ENCODE measurements at places on chromosomes 16 and 17. TPM values are rescaled to one million over a fixed set of nuclear protein-coding genes. Genes with fewer than 3 reads are reported as not detected.

- DNase-seq: no peak
Observed at GRCh38 chr17:36525113-36525512, 9.6 kb downstream of the MYO19 start.

PRR35 gene
- 8.6 TPM for polyA plus RNA-seq

TVP23A gene
- polyA plus RNA-seq: 3.9 TPM

GRCh38 chr17:52207796-52208195 lies 49.3 kb upstream of the CA10 start:
- DNase-seq: no peak

DNA sequence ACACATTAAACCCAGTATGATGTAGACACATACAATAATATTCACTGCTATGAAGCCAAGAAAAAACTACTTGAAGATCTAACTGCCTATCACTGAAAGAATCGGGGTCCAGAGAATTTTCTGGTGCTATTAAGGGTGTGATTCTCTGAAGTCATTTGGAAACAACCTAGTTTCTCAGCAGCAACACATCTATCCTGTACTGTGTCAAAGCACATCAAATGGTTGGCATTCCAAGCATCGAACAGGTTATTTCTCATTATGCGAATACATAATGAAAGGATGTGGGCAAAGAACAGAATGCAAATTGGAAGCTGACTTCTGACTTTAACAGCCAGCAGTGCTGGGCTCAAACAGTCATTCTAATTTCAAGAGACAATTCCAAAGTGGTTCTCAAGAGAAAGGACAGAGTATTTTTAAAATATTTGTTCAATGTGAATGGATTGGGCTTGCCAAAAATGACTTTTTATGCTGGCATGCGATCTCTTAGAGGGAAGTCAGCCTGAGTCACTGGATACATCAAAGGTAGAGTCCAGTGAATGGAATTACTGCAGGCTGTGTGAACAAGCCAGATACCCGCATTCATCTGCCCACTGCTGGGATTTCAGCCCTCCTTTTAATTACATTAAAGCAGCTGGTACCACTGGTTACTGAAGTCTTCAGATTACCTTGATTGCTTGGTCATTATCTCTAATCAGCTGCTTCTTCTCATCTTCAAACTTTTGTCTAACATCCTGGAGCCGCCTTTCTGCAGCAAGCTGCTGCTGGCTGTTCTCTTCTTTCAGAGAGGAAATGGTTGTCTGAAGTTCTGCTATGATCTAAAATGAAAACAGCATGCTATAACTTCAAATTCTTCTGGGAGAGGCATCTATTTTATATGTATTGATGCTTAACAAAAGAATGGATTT lies 181.2 kb upstream of the AXIN2 start:
- DNase-seq: no peak

- no peak for DNase-seq
Observed at GRCh38 chr17:50954641-50955121, 88.5 kb upstream of the TOB1 start.

DNA sequence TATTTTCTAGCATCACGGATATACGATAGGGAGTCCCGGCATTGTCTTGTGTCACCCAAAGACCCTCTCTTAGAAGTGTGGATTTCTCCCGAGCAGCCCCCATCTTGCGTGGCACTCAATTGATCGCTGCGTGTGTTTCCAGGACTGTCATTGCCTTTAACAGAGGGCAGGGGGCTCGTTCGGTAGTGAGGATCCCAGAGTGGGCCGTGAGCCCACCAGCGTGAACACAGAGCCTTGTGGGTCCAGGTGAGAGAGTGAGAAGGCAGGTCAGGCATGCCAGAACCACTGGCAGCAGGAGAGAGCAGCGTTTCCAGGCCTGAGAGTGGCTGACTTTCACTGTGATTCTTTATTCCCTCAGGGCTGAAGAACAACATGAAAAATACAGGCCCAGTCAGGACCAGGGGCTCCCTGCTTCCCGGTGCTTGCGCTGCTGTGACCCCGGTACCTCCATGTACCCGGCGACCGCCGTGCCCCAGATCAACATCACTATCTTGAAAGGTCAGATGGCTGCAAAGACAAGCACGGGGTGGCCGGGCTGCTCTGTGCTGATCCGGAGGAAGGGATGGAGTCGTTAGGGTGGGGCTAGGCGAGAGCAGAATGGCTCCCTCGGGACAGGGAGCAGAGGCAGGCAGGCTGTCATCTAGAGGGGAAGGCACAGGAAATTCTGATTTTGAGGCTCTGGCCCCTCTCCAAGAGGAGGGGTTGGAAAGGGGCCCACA lies 22.4 kb downstream of the C1QTNF1 start:
- no peak for DNase-seq

GRCh38 chr16:15415511-15415985 lies 18.8 kb upstream of the BMERB1 start:
- DNase-seq: no peak
